ENCODE measurements at places on chromosomes 16 and 17.

GRCh38 chr17:9071016-9071415 lies 49.7 kb downstream of the NTN1 start:
- no peak for DNase-seq

GRCh38 chr17:7577327-7578199 lies 1.9 kb upstream of the CD68 start:
- no peak for DNase-seq

GRCh38 chr16:58937661-58938060 lies 203.5 kb upstream of the GOT2 start:
- DNase-seq, result no peak

DNA sequence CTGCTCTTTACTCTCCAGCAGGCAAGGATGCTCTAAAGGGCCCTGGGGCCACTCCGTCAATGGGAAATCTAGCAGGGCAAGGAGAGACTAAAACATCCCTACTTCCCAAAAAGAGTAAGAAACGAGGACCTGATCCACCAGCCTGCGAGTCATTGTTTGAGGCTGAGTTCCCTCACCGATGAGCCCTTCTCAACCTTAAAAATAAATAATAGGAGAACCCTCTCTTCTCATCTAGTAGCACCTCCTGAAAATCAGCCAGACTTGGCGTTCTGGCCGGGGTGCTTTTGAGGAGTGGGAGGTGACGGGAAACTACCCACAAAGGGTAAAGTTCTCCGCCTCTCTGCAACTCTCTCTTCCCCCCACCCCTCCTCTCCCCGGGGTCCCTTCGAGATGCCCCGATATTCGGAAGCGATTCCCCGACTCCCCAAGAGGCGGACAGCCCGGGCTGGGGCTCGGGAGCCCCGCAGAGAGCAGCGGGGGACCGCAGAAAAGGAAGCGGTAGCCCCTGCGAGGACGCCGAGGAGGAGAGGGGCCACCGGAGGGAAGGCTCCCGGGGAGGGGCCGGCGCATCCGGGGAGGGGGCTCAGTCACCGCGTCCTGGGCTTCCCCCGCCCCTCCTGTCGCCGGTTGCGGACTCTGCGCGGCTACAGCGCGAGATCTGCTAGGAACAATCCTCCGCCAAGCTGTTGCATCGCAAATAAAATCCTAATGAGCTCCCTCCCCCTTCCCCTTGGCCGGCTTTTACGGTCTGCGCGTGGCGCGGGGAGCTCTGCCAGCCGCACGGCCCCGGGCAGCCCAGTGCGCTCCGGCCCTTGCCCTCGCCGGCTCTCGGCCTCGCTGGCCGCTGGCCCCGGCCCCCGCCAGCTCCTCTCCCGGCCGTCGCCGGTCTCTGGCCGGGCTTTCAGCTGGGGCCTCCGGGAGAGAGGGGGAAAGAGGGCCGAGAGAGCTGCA lies 1.3 kb downstream of the HOXB9 start:
- DNase-seq, result no peak

- no peak for DNase-seq
Measured at GRCh38 chr16:336269-336668, 16.3 kb downstream of the AXIN1 start.

DNA sequence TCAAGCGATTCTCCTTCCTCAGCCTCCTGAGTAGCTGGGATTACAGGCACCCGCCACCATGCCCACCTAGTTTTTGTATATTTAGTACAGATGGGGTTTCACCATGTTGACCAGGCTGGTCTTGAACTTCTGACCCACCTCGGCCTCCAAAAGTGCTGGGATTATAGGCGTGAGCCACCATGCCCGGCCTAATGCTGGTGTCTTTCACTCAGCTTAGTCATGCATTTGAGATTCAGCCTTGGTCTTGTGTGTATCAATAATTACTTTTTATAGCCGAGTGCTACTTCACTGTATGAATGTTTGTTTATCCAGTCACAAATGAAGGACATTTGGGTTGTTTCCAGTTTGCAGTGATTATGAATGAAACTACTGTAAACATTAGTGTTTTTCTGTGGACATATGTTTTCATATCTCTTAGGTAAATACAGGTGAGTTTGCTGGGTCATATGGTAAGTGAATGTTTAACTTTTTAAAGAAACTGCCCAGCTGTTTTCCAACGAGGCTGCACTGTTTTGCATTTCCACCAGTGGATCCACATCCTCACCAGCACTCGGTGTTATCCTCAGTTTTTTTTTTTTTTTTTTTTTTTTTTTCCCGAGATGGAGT lies 11.0 kb upstream of the PLCG2 start:
- no peak for DNase-seq

- DNase-seq, result no peak
Measured at GRCh38 chr16:6888531-6888930, 444.1 kb upstream of the RBFOX1 start.

GRCh38 chr17:39700148-39700987 lies 504 bp downstream of the ERBB2 start:
- no peak for DNase-seq

- no peak for DNase-seq
Measured at GRCh38 chr16:27547134-27547533, 2.6 kb downstream of the GTF3C1 start.

DNA sequence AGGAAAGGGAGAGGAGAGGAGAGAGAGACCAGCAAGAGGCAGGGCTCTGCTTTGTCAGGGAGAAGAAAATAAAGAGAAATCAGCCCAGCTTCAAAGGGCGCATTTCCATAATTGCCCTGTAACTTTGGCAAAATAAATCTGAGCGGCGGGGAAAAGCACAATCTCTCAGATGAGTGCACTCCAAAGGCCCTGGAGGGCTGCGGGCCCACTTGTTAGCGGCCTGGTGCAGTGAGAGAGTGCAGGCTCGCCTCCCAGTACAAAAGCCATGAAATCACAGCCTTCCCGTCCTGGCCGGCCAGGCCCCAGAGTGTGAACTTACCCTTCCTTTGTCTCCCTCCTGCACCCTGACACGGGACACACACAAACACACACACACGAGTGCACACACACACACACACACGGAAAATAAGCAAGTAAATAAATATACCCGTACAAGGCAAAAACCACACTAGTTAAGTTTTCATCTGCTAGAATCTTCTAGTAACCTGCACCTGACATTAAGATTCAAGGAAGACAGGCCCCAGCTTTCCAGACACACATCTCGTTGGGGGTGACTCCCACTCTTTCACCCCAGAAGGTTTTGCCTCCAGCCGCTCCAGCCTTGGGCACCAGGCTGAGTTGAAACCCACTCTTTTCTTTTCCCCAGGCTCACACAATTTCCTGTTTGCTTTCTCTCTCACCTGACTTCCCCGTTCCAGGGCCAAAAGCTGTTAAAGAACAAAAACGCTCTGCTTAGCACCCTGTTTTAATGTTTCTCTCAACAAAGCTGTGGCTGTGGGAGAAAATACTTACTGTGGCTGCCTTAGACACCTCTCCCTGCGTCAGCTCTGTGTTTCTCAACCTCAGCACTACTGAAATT lies 8.5 kb downstream of the IRX3 start:
- DNase-seq, result no peak

GRCh38 chr17:40366861-40367518 lies 2.5 kb upstream of the GJD3 start:
- no peak for DNase-seq

GRCh38 chr16:88014954-88015805 lies 63.9 kb downstream of the BANP start:
- DNase-seq, result no peak

- DNase-seq, result no peak
Measured at GRCh38 chr17:82350182-82351030, 8.6 kb upstream of the TEX19 start.

DNA sequence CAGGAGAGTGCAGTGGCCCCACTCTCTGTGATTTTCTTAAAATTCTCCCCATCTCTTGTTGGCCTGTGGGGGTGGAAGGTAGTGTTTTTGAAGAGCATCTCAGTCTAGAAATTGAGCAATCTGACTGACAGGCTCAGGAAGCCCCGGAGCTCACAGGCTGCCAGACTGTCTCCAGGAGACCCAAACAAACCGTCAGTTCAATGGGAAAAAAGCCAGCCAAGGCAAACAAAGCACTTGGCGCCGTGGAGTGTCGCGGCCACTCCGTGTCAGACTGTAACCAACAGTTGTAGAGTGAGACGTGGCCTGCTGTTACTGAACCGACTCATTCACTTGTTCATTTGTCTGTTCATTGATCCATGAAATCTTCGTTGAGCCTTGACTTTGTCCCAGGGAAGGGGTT lies 33.7 kb downstream of the RGS9 start:
- DNase-seq, result no peak

DNA sequence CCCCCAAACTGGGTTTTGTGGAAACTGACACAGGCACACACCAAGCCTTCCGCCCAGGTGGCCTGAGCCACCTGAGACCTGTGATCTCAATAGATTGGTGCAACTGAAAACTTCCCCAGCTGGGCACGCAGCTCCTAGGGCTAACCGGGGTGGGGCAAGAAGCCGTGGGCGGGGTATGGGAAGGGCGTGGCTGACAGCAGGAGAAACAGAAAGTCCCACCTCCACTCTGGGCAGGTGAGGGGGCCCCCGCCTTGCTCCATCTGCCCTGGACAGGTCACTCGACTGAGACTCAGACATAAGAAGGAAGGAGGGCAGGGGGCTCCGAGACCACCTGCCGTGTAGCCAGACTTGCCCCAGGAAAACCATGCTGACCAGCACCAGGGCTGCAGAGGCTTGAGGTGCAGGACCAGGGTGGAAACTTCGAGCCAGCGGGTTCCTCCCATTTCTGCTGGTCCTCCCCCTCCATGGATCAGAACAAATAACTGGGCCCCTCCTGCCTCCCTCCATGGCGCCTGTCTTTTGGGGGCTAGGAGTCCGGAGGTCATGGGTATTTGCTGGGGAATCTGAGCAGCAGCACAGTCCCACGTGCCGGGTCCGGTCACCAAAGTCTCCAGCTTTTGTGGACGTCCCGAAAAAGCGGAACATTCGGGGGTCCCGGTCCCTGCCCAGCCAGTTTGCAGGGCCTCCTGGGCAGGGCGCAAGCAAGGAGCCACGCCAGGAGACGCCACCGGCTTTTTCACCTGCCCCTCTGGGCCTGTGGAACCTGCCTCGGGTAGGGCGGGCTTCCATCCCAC lies 1.3 kb downstream of the TIMP2 start:
- peak; percentile 32 for DNase-seq

- DNase-seq, result peak; percentile 6
Measured at GRCh38 chr17:28335959-28336871, 654 bp downstream of the TNFAIP1 start.

- DNase-seq, result peak; percentile 62
Measured at GRCh38 chr17:48577946-48578615, at the start of gene HOXB4. HOXB4 (minus strand) TSS chr17:48578350; CDS start chr17:48578319, 31 bp downstream.

GRCh38 chr16:76370344-76370743 lies 93.1 kb downstream of the CNTNAP4 start:
- no peak for DNase-seq

GRCh38 chr17:4769628-4770027 lies 2.1 kb upstream of the TM4SF5 start:
- DNase-seq, result no peak

DNA sequence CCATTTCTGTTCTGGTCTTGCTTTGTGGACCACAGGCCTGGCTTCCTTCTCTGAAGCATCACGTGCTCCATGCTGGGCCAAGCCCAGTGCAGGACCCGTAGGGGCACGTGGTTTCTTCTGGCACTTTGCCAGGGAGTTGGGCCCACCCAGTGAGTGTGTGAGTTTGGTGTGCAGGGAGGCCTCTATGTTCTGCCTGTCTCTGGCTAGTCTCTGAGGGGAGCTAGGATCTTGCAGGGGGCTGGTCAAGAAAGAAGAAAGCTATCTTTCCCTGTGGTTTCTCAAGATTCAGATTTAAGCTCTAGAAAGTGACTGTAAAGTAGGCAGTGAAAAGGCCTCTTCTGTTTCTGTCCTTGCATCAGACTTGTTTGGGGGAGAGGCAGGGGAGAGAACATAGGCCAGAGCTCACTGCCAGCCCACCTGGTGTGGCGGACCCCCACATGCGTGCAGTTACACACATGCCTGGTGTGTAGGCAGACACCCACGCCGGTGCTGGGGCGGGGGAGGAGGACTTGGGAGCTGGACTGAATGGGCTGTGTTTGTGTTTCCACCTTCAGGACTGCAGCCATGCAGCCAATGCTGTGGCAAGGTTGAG lies 11.8 kb downstream of the LASP1 start:
- DNase-seq, result no peak

- DNase-seq, result no peak
Measured at GRCh38 chr17:28039251-28039650, 3.2 kb upstream of the NLK start.

DNA sequence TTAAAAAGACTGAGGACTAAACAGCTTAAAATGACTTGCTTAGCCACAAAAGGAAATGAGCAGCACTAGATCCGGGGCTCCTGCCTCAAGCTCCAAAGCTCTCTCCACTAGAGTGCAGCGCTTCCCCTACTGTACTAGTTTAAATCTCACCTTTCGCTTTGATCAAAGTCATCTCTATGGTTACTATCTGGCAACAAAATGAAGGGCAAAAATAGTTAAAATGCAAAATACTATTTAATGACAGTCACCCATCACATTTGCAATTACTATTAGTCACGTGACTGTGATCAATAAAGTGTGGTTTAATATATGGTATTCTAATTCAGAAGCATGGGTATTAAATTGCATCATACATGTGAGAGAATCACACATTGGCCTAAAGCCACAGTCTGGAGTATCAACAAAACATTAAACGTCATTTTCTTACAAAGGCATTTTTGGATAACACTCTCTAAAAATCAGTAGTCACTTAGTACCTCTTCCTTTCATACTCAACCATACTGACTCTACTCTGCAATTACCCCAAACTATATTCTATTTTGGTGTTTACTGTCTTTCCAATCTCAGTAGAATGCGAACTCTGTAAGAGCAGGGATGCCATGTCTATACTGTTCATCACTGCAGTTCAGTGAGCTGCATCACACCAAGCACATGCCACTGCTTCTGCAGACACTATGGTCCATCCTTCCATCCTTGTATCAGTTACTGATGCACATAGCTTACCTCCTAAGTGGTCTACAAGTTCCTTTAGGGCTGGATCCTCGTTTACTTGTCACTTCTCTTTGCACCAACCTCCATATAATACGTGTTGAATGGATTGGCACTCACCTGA lies 6.2 kb downstream of the PSMD12 start:
- DNase-seq, result no peak

DNA sequence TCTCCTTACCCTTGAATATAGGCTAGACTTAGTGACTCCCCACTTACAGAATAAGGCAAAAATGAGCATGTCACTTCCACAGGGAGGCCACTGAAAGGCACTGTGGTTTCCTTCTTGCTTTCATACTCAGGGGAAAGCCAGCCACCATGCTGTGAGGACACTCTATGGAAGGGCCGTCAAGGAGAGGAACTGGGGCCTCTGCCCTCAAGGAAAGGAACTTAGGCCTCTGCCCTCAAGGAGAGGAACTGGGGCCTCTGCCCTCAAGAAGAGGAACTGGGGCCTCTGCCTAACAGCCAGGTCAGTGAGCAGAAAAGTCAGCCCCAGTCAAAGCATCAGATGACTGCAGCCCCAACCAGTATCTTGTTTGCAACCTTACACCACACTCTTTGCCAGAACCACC lies 30.1 kb downstream of the VPS35 start:
- DNase-seq, result no peak

DNA sequence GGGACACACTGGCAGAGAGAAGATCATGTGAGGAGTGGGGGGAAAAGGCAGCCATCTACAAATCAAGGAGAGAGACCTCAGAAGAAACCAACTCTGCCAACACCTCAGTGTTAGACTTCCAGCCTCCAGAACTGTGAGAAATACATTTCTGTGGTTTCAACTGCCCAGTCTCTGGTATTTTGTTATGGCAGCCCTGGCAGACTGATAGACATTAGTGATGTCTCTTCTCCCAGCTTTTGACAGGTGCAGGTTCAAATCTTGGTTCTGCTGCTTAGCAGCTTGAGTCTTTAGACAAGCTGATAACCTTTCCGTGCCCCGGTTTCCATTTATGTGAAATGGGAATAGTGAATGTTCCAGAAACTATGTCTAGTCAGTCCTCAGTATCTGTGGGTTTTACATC lies 199.5 kb downstream of the SNX29 start:
- DNase-seq, result no peak

- no peak for DNase-seq
Measured at GRCh38 chr17:6098823-6099180, 28.6 kb downstream of the WSCD1 start.
